ENCODE measurements at places on chromosomes 3 and 15.

DNA sequence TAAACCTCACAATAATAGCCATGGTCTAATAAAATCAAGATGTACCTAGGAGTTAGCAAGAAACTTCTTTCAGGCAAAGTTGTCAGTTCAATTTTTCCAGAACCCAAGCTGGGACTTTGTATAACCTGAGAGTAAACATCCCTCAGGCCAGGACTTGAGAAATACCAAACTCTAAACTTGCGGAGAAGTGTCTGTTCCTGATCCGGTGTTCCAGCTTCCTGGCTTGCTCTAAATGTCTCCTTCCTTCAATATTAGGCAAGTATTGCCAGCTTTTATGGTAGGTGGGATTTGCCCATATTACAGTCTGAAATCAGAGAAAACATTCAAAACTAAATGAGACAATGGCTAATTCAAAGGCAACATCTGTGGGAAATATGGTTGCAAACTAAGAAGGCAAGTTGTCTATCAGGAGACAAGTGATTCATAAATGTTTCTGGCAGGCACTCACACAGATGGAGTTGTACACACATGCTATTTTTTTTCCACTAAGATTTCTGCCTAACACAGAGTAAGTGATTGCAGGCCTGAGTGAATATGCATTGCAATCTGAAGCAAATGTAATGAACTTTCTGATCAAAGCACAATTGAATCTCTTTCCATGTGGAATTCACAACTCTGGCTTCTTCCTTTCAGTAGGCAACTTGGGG lies 88.3 kb upstream of the COL8A1 start:
- DNase-seq: peak; percentile 57

DNA sequence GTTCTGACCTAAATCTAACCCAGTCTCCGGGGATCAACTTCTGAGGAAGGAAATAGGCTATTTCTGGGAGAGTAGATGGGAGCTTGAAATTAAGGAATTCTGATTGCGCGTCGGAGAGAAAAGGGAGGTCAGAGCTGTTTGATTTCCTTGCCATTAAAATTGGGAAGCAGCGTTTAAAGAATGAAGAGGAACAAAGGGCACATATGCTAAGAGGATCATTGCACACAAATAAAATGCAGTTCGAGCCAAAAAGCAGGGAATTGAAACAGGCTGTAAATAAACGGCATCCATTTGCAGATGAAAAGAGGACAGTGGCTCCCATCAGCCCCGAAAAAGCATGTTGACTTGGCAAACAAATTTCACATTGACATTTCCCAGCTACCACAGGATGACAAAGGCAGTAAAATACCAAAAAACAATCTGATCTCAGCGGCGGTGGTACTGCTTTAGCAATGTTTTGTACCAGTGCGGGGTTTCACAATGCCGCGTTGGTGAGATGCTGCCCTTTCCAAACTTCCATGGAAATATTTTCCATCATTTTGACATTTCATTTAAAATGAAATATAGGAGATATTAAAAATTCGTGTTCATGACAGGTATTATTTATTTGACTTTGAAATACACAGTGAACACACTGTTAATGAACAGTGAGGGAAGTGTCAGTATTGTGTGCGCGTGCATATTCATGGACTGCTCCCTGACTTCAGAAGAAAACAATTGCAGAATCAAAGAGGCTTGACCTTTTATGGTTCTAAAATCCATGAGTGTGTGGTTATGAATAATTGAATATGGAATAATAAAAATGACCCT lies 108.8 kb downstream of the SQOR start:
- no peak for DNase-seq

DNA sequence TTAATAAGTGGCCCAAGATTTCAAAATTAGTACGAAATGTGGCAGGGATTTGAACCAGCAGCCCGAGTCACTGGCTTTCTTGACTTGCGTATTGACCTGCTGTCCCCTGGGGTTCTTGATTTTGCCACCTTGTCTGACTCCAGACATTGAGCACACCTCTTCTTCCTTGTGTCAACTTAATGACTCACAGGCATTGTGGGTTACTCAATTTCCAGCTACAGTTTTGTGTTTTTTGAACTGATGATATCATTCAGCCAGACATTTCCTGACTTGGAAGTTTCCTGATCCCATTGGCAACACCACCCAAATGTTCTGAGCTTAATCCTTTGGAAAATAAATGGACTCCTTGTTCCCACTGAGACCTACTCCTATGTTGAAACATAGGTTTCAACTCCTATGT lies 64.2 kb downstream of the MOBP start:
- peak; percentile 73 for DNase-seq

- DNase-seq: no peak
These were observed 36.1 kb upstream of the CSPG5 start for GRCh38 chr3:47614788-47615187.

- no peak for DNase-seq
These were observed 27.1 kb downstream of the TRIM71 start for GRCh38 chr3:32844914-32845313.

DNA sequence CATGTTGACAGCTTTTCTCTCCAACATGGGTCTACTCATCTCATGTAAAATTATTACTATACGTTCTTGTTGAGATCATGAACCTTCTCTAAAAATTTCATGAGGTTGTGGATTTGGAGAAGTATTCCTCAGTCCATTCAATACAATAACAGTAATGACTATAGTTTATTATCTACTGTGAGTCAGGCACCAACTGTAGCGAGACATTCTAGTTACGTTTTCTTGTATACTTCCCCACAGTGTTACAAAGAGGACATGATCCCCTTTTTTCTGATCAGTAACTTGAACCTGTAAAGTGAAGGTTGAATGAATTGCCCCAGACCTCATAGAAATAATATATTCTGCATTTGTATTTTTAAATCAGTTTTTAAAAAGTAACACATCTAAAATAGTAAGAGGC lies 76.4 kb downstream of the AKAP13 start:
- DNase-seq: no peak

GRCh38 chr15:68205954-68206539 lies 915 bp upstream of the CALML4 start:
- no peak for DNase-seq

- DNase-seq: peak; percentile 22
These were observed 75.9 kb upstream of the ATP2B2 start for GRCh38 chr3:10581251-10581650.

DNA sequence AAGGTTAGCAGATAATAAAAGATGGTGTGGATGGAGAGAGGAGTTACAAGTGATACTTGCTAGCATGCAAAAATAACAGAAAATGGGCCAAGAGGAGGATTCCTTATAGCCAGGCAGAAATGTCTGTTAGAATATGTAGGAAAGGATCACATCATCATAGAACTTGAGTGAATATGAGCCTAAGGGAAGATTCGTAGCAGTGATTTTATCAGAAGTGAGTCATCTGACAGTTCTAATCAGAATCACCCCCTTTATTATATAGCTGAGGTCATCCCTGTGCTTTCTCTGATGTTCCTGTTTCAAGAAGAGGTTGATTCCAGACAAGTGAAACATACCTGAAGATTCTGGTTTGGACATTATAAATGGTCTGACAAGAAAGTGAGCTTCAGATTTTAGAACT lies 22.9 kb downstream of the EXOG start:
- peak; percentile 58 for DNase-seq

- peak; percentile 79 for DNase-seq
These were observed 58.4 kb downstream of the RGMA start for GRCh38 chr15:93030430-93031102.
